ENCODE measurements at places on chromosomes 5 and 9. TPM values are rescaled to one million over a fixed set of nuclear protein-coding genes. Genes with fewer than 3 reads are reported as not detected.

Gene ARHGEF28
- polyA plus RNA-seq = 12.5 TPM

Gene SPATA31A3
- not detected for polyA plus RNA-seq

Gene ARSI
- 22.2 TPM for polyA plus RNA-seq

Gene CDKN2A
- polyA plus RNA-seq = not detected

Gene C5orf52
- polyA plus RNA-seq = not detected

Gene GFI1B
- 1.1 TPM for polyA plus RNA-seq

Gene SET
- 523 TPM for polyA plus RNA-seq

Gene ADGRD2
- not detected for polyA plus RNA-seq

Gene NIPSNAP3A
- polyA plus RNA-seq = 46.9 TPM

Gene ARID3C
- not detected for polyA plus RNA-seq

Gene TLE4
- 34.4 TPM for polyA plus RNA-seq

Gene GABRP
- polyA plus RNA-seq = 0.74 TPM

- no peak for DNase-seq
Measured at GRCh38 chr5:60458666-60459065, 241.3 kb downstream of the DEPDC1B start.

GRCh38 chr5:54341971-54342370 is 31.6 kb upstream of the ARL15 start:
- no peak for DNase-seq

DNA sequence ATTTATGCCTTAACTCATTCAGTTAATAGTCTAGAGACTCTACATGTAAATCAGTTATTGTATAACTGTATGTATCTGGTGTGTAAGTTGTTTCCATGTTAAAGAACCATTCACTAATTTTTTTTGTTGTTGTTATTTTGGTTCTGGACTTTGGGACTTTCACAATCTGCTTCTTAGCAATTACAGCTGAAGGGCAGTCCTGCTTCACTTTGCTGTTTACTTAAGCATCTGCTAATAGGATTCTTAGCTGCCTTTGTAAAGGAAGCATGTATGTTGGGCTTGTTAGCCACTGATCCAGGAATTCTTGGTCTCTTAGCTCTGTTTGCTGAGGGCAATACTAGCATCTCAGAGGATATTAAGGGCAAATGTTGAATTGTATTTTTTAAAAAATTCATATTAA is 97.0 kb downstream of the FOCAD start:
- no peak for DNase-seq

DNA sequence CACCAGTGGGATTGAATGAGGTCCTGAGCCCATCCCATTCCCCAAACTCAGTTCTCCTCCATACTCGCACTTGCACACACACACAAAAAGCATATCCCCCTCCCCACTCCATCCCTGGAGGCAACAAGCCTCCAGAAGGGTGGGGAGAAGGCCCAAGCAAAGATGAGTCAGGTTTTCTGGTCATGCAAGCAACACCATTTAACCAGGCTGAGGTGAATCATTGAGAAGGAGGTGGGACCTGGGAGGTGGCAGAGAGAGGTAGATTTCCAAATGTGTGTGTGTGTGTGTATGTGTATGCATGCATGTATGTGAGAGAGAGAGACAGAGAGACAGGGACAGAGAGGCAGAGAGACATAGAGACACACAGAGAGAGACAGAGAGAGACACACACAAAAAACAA is 185.2 kb upstream of the TRIM32 start:
- DNase-seq = no peak

GRCh38 chr5:43017428-43017815 is 22.7 kb downstream of the ANXA2R start:
- peak; percentile 60 for DNase-seq

DNA sequence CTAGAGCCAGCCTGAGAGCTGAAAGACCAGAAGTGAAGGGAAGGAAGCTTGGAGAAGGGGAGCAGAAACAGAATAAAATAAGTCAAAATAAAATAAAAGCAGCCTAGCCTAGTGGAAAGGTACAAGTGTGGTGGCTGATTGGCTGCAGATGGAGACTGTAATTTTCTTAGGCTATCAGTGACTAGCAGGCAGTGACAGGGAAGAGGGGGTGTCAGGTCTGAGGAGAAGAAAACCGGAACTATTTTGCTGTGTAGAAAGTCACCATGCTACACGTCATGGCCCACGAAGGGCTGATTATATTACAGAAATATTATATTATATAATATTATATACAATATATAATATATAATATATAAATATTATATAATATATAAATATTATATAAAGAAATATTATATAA is 98.1 kb upstream of the TAF11L2 start:
- DNase-seq = no peak

DNA sequence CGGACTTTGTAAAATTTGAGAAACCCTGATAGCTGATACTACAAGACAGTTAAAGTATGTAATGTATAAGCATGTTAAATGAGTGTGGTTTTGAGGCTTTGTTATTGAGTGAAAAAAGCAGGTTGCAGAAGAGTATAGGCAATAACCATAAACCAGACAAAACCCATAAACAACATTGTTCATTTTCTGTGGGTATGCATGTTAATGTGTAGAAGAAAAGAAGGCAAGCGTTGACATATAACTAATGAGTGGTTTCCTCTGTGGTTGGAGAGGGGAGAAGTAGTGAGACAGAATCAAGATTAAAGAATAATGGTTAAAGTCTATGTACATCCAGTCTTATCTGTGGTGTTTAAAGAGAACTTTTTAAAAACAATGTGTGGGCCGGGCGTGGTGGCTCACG is 26.2 kb downstream of the RAD23B start:
- DNase-seq = no peak

DNA sequence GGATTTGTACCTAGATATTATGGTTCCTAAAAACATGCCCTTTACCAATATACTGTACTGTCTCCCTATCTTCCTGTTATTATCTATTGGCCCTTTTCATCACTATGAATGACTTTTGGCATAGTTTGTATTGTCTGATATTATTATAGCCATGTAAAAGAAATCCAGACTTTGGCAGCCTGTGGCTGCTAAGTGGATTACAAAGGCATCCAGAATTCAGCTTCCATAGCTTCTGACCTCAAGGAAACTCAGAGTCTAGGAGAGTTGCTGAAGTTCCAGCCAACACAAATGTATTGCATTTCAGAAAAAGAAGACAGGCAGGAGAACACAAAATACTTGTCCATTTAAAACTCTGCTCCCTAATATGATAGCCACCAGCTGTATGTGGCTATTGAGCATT is 319.2 kb upstream of the MPDZ start:
- DNase-seq = no peak

DNA sequence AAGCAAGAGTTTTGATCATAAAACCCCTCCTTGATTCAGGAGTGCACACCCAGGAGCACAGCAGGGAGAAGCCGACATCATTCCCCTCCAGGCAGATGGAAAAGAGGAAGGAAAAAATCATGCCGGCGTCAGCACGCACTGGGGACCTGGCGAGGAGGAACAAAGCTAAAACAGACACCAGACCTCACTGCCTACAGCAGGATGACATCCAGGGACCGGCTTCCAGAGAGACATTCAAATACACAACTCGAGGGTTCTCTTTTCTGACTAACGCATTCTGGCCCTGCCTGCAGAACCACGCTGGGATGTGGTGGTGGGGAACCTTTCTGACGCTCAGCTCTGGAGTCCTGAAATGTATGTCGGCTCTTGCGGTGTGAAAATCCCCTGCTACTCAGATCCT is 2.7 kb downstream of the UBAC1 start:
- peak; percentile 55 for DNase-seq

DNA sequence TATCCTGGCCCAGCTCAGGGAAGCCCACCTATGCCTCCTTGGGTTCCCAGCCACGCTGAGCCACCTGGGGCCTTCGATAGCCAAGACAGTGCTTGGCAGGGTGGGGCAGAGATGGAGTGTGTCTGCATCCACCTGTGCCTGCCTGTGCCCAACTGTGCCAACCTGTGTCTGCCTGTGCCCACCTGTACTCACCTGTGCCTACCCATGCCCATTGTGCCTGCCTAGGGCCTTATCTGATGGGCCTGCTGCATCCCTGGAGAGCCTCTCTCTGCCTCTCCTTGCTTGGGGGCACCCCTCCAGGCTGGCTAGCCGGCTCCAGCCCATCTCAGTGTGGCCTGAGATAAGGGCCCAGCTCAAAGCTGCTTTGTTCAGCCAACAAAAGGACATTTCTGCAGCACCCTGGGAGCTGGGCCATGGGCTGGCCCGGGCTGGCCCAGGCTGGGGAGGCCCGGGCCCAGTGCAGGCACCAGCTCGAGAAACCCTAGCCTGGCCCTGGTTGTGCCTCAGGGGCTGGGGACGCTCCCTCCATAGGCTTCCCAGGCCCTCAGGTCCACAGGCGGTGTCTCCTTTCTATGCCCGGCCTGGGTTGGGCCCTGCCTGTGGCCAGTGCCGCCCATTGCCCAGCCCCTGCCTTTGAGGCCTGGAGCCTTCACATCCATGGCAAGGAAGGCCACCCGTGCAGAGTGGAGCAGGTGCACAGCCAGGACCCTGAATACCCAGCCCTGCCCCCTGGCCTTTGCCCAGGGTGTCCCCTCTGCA is 37.3 kb upstream of the NOTCH1 start:
- DNase-seq = peak; percentile 68

- DNase-seq = peak; percentile 21
Measured at GRCh38 chr9:121281614-121282276, 13.8 kb downstream of the GSN start.

DNA sequence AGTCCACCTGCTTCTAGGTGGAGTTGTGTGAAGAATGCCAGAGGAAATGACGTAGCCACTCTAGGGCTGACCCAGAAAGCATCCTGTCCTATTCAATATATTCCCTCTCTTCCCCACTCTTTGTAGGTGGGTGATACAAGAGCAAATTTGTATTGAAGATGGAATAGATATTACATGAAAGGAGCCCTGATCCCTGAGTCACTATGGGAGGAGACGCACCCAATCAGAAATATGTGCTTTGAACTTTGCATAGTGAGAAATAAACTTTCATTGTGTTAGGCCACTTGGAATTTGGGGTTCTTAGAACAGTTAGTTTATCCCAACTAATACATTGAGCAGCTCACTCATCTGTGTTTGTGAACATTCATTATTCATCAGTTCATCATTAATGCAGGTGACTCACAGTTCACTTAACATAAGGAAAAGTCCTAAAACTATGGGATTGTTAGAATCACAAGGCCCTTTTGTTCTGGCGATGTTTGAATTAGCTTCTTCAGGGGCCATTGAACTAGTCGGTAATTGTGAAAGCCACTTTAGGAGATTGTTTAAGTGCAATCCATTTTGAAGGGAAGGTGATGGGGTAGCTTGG is 26.9 kb upstream of the NTRK2 start:
- DNase-seq = no peak

GRCh38 chr9:35481347-35481975 is 8.4 kb upstream of the RUSC2 start:
- no peak for DNase-seq

GRCh38 chr9:36177571-36177970 is 8.4 kb downstream of the CCIN start:
- DNase-seq = no peak

GRCh38 chr9:136562746-136563495 is 17.1 kb upstream of the NOTCH1 start:
- no peak for DNase-seq

GRCh38 chr5:82560561-82560960 is 282.4 kb upstream of the RPS23 start:
- no peak for DNase-seq

DNA sequence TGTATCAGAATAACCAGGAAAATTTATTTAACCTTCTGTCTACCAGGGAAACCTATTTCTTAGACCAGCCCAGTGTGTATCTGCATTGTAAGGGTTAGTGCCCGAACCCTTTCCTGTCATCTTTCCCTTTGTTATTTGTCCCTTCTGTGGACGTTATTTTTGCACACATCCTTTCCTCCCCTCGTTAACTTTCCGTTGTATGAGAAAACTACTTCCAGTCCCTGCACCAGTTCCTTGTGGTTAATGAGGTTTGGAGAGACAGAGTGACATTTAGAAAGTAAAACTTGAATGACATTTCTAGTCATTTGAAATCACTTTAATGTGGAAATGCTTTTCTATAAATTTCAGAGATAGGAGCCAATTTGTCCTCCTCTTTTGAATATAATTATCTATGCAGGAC is 4.3 kb upstream of the IFNB1 start:
- no peak for DNase-seq

GRCh38 chr5:32182463-32183063 is 8.4 kb upstream of the GOLPH3 start:
- no peak for DNase-seq

DNA sequence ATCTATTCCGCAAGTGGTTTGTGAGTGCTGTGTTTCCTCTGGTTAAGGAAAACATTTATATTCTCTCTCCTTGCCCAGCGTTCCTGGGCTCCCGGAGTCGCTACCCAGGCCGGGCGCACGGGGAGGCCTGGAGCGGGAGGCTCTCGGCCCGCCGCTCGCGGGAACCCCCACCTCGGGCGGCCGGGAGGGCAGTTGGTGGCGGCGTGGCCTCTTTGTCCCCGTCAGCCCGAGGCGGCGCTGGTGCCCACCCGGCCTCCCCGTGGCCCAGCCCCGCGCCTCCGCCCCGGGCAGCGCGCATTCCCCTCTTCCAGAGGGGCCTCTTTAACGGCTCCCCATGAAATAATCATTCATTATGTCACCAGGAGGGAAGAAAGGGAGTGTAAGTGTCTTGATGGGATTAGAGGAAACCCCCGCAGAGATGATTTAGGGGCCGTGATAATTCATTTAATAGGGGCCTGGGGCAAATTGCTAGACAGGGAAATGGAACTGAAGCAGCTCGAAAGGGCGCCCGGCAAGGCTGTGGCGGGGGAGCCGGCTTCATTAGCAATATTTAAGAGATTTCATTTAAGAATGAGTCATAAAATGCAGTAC is 181.9 kb upstream of the TBCA start:
- DNase-seq = no peak

DNA sequence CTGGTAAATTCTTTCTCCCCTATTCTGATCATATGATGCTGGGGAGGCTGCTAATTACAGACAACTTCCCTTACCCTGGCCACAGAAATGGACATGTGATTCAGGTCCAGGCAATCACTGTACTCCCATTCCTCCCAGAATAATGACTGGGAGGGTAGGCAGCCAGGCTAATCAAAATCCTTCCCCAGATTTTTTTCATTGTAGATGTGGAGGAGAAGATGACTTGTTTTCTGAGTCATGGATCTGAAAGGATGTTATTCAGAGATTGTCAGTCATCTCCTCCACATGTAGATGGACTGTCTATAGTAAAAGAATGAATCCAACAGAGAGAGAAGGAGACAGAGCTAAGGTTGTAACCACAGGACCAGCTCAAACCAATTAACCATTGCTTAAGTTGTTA is 123.9 kb upstream of the PUM3 start:
- DNase-seq = no peak

DNA sequence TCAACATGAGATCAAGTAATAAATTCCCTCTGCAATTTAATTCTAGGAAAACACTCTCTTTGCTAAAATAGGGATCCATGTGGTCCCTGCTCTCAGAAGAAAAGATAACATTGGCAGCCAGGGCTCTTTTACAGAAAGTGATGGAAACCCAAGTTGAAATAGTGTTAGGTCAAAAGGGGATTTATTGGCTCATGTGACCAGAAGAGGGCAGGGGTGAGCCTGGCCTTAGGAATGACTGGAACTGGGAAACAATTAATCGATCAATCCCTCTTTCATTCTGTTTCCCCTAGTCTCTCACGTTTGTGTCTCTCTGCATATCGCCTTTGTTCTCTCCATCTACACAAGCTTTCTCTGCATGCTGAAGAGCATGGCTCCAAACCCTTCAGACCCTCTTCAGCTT is 58.3 kb upstream of the ALDH1B1 start:
- DNase-seq = no peak
